ACHN (cell line): ENCODE measurements at places on chromosomes 16 and 17.

- no peak for DNase-seq
Observed at GRCh38 chr16:50613964-50614474, 65.8 kb downstream of the NKD1 start.

GRCh38 chr16:1706386-1707192 lies 594 bp downstream of the MAPK8IP3 start:
- DNase-seq = peak; percentile 55

- DNase-seq = peak; percentile 49
Observed at GRCh38 chr17:40122999-40123810, 1.4 kb downstream of the MSL1 start.

DNA sequence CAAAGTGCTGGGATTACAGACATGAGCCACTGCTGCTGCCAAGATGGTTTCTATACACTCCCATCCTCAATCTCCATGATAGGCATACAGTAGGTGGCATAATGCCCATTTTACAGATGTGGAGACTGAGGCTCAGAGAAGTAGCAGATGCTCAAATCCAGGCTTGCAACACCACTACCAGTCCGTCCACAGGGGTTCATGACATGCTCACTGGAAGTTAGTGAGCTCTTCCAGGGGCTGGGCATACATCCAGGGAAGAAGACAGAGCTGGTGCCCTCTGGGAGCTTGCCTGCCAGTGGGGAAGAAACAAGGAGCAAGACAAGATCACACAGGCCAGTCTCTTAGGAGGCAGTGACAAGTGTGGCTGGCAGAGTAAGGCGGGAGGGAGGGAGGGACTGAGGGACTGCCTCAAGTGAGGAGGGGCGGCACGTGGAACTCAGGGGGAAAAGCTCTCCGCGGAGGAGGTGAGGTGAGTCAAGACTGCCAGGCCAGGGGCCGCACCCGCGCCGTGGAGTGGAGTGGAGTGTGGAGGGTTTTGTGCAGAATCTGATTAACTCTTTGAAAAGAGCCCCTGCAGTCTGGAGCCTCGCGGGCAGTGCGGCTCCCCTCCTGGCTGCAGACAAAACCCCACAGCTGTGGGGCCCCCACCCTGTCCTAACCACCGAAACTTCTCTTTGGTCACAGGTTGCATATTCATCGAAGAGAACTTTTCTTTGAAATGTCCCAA lies 27.9 kb downstream of the SREBF1 start:
- DNase-seq = no peak

DNA sequence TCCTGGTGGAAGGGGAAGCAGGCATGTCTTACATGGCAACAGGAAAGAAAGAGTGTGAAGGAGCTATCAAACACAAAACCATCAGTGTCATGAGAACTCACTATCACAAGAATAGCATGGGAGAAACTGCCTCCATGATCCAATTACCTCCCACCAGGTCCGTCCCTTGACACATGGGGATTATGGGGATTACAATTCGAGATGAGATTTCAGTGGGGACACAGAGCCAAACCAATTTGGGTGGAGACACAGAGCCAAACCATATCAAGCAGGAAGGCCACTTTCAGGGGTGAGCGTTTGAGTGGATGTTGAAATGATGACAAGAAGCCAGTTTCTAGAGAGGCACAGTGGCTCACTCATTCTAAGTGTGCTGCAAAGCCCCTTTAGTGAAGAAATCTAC lies 143.8 kb downstream of the CPPED1 start:
- DNase-seq = no peak

GRCh38 chr17:47708864-47709541 lies 15.0 kb downstream of the TBKBP1 start:
- DNase-seq = no peak

GRCh38 chr17:39722965-39723848 lies 7.1 kb downstream of the MIEN1 start:
- DNase-seq = no peak

- DNase-seq = no peak
Observed at GRCh38 chr16:51876934-51877333, 670.0 kb downstream of the TOX3 start.

GRCh38 chr16:88782454-88783390 lies 2.3 kb downstream of the PIEZO1 start:
- peak; percentile 65 for DNase-seq

DNA sequence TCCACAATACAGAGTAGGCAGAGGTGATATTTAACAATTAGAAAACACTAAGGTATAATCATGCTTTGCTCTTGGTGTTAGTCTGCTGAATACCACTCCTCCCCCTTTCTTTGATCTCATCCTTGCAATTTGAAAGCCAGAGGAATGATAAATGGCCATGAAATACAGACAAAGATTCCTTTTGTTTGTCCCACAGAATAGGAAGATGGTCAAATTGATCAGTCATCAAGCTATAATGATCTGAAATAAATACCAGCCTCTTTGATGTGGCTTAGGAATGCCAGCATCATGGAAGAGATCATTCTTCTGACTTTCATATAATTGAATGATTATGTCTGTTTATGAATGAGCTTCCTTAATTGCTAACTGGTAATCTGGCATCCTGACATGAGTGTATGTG lies 1541.7 kb upstream of the CDH8 start:
- no peak for DNase-seq

DNA sequence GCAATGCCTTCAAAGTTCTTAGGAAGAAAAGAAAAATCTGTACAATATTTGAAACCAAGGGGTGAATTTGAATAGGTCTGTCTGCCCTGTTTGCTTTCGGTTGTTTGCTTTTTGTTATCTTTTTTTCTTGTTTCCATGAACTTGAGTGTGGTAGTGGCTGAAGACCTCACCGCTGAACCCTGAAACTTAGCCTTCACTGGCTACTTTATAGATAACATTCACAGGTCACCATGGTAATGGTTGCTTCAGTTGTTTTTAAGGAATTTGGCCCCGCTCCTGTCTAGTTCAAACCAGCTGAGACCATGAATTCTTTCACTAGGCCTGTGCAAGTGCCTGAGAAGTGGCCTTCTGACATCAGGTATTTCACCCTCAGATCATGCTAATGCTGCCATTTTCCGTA lies 137.0 kb upstream of the PMFBP1 start:
- DNase-seq = no peak

DNA sequence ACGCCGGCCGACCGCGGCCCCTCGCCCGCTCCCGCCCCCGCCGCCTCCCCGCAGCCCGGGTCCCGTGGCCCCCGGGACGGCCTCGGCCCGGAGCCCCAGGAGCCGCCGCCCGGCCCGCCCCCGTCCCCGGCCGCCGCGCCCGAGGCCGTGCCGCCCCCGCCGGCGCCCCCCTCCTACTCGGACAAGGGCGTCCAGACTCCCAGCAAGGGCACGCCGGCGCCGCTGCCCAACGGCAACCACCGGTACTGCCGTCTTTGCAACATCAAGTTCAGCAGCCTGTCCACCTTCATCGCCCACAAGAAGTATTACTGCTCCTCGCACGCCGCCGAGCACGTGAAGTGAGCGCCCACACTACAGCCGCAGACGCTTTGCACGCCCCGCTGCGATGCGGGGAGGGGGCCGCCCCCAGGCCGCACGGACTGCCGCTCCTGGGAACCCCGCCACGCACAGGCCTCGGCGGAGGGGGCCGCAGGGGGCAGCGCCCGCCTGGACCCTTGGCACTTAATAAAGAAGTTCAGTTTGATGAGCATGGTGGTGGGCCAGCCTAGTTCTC lies 35.5 kb upstream of the ZC3H18 start:
- DNase-seq = peak; percentile 60

- no peak for DNase-seq
Observed at GRCh38 chr16:2243781-2244180, 7.5 kb downstream of the DNASE1L2 start.

GRCh38 chr17:30368912-30369720 lies 9.6 kb upstream of the CPD start:
- no peak for DNase-seq

GRCh38 chr17:42399121-42399520 lies 10.9 kb upstream of the STAT3 start:
- no peak for DNase-seq

DNA sequence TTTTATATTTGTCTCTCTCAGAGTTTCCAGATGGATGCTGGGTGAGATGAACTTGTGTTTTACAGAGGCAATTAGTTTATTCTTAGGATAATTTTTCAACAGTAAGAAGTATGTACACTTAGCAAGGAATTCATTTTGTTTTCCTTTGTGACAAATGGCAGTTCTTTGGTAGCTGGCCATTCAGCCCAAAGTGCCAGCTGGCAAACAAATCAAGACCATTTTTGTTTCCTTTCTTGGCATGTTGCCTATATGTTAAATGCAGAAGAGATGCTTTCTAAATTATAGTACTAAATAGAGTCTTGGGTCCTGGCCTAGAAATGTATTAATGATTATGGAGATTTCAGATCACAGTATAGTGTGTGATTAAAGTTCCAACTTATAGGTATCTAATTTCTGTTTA lies 337.1 kb downstream of the CNTNAP4 start:
- no peak for DNase-seq

DNA sequence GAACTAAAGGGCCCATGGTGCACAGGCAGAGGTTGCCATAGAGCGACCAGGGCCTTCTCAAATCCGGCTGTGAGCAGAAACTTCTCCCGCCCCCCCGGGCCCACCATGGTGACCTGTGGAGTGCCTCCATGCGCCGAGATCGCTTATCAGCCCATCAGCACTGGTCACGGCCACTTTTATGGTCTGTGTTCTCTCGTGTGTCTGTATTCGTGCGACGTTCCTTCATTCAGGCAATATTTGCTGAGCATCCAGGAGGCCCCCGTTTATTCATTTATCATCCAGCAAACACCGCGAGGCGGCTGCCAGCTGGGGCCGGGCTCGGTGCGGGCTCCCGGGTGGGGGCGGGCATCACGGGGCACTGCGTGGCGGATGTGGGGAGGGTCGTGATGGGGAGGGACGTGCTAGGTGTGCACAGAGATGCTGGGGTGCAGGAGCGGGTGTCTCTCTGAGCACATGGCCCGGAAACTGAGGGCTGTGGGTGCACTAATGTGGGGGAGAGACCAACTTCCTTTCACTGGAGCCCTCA lies 88.0 kb upstream of the CBX4 start:
- no peak for DNase-seq

DNA sequence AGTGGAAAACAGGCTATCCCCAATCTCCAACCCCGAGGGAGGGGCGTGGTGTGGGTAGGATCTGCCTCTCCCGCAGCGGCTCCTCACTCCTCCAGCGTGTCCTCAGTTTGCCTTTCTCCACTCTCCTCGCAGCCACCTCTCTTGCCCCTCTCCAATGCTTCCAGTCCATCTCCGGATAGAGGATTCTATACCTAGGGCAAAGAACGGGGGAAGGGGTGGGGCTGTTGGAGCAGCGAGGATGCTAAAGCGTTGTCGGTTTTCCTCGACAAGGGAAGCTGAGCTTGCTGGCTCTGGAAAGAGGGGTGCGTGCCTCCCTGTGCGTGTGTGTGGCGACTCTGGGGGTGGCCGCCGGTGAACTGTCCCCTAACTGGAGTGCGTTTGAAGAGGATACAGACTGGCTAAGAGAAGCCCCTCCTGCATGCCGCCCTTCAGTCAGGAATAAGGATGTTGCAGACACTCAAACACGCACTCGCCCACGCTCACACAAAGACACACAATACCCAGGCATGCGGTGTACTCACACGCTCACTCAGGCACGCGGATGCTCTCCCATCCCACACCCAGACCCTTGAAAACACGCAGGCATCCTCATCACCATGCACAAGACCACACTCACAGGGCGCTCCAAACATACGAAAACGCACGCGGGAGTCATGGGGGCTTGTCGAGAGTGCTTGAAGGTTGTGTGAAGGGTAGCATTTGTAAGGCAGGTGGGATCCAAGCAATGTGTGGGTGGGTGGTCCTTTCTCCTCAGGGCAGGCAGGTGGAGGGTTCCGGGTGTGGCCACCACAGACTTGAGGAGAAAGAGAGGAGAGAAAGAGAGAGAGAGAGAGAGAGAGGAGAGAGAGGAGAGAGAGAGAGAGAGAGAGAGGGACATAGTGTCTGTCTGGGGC lies 655 bp upstream of the GPR139 start:
- DNase-seq = no peak

- DNase-seq = no peak
Observed at GRCh38 chr17:72372185-72372584, 251.4 kb downstream of the SOX9 start.

GRCh38 chr17:51499897-51500296 lies 239.6 kb downstream of the UTP18 start:
- DNase-seq = no peak

- DNase-seq = no peak
Observed at GRCh38 chr16:75942936-75943335, 216.6 kb upstream of the CPHXL start.

DNA sequence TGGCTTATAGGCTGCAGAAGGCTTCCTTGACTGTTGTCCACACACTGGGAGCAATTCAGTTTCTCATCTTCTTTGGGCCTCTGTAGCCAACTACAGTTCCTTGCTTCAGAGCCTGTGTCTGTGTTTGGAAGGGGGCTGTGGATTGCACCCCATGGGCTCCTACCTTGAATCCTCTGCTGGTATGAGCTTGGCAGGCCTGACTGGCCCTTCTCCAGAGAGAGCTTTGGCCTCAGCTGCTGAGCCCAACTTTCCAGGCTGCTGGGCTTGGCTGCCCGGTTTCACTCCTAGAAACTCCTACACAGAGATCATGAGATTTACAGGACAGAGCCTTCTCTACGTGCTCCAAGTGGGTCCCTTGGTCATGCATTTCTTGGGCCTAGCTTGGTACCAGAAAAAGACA lies 354.4 kb downstream of the SNX29 start:
- no peak for DNase-seq

DNA sequence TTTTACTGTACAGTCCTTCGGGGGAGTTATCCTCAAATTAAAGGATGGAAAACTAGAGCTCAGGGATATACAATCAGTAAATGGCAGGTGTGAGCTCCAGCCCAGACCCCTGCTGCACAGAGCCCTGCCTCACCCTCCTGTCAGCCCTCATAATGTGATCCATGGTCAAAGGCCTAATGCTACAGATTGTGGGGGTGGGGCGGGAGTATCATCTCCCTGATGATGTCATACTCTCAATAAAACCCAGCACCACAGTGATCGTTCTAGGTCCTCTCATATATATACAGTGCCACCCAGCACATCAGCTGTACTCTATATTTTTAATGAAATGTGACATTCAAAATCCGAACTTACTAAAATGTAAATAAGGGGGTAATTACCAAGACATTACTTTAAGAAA lies 61.5 kb downstream of the SLC39A11 start:
- DNase-seq = no peak

DNA sequence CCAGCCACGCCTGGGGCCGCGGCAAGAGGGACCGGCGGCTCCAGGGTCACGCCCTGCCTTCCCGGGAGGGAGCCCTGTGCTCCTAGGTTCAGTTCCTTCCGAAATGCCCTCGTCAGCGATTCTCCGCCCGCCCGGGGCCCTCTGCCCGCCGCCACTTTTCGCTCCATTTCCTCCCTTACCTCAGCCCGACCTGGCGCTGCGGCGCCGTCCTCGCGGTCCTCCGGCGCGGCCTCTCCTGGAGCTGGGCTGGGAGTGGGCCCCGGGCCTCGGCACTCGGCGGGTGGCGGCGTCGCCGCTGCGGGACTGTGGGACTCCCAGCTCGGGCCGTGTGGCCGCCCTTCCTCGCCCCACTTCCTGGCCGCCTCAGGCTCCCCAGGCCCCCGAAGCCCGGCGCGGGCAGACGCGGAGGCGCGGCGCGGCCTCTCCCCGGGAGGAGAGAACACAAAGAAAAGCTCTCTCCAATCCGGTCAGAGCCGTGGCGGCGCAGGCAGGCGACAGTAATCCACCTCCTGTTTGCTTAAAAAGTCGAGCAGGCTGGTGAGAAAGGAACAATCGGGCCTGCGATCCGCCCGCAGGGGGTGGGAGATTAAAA lies 1.6 kb downstream of the BAHCC1 start:
- DNase-seq = peak; percentile 57
